ENCODE measurements at places on chromosomes 3 and 15. TPM values are rescaled to one million over a fixed set of nuclear protein-coding genes. Genes with fewer than 3 reads are reported as not detected.

DNA sequence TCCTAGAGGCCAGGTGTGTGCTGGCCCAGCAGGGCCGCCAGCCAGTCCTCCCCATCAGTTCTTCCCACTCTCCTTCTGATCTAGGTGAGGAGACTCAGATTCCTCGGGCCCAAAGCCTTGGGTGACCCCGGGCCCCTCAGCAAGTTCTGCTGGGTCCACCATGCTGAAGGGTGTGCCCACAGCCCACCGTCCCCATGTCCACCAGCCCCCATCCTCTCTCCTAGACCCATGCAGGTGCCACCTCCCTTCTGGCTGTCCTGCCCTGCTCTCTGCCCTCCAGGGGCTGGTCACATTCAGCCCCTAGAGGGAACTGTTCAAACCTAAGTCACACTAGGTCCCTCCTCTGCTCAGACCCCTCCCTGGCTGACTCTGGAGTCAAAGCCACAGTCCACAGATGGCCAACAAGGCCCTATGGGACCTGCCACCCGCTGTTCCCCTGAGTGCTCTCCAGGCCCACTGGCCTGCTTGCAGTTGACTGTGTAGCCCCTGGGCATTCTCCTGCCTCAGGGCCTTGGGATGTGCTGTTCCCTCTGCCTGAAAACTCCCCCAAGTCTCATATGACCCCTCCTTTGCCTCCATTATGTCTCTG is 878 bp upstream of the TLR9 start:
- peak overlapping the region; percentile 76 for H3K27ac ChIP-seq
- H3K4me1 ChIP-seq = peaks cover 22% of the 10 kb centered on the region
- DNase-seq = no peak
- H3K4me3 ChIP-seq = peak overlapping the region; percentile 60
- no peaks in the 10 kb centered on the region for H3K27me3 ChIP-seq
- H3K36me3 ChIP-seq = peaks cover 25% of the 10 kb centered on the region

DNA sequence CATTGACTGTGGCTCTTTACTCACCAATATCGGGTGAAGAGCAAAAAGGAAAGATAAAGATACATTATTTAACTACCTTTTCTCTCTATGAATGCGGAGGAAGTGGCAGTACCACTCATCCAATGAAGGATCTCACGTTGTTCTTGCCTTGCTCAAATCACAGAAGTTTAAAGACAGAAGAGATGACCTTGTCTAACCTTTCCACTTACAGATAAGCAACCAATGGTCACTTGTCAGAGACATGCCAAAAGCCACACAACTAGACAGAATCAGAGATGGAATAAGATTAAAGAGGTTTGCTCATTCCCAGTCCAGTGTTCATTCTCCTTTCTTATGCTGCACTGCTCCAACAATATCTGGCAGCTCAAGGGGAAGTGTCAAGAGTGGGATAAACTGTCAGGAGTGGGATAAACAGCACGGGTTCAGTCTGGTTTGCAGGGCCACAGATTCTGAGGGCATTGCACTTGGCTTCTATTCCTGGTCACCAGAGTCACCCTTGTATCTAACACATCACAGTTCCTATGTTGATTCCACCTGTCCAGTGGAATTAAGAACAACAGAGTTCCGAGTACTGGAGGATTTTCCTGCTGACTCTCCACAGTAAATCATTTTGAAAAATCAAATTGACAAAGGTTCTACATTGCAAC is 6.7 kb downstream of the VPS13C start:
- H3K27ac ChIP-seq = no peak overlapping the region
- H3K36me3 ChIP-seq = no peaks in the 10 kb centered on the region
- no peak overlapping the region for H3K4me3 ChIP-seq
- no peaks in the 10 kb centered on the region for H3K27me3 ChIP-seq
- no peak for DNase-seq

DNA sequence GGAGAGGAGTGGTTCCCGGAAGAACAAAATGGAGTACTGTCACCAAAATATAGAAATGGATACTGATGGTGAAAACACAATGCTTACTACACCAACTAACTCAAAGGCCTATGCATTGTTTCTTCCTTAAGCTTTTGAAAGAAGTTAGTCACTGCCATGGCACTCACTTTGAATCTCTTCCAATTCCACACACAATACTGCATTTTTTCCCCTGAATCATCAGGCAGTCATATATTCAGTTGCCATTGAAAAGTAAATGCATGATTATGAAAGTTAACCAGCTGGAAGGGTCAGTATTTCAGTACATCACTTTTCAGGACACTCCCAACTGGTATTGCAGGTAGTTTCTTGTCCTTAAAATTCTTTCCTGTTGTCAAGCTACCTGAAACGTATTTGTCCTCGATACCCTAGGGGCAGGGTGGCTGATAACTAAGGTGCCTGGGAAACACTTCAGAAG is 9.0 kb upstream of the LRRFIP2 start:
- H3K36me3 ChIP-seq = no peaks in the 10 kb centered on the region
- H3K4me1 ChIP-seq = no peaks in the 10 kb centered on the region
- no peak overlapping the region for H3K27ac ChIP-seq
- no peaks in the 10 kb centered on the region for H3K27me3 ChIP-seq
- no peak overlapping the region for H3K4me3 ChIP-seq

- H3K4me3 ChIP-seq = no peak overlapping the region
- no peaks in the 10 kb centered on the region for H3K4me1 ChIP-seq
- H3K36me3 ChIP-seq = no peaks in the 10 kb centered on the region
- H3K27me3 ChIP-seq = no peaks in the 10 kb centered on the region
- H3K27ac ChIP-seq = no peak overlapping the region
- no peak for DNase-seq
These were observed 79.5 kb downstream of the CHRD start for GRCh38 chr3:184459355-184459754.

ROBO2 gene
- 1.5 TPM for total RNA-seq
